ENCODE measurements at places on chromosomes 7 and 10.

GRCh38 chr10:78377356-78377755 is 343.7 kb downstream of the RPS24 start:
- DNase-seq: no peak

- no peak for DNase-seq
These were observed 442.4 kb downstream of the GALNT17 start for GRCh38 chr7:71574153-71574860.

GRCh38 chr7:16084370-16084769 is 337.0 kb downstream of the CRPPA start:
- DNase-seq: no peak

- no peak for DNase-seq
These were observed 75.3 kb upstream of the CPXM2 start for GRCh38 chr10:123966896-123967231.

- no peak for DNase-seq
These were observed 158.9 kb upstream of the STEAP4 start for GRCh38 chr7:88465600-88465999.

GRCh38 chr7:141562972-141563371 is 11.8 kb downstream of the AGK start:
- no peak for DNase-seq

All from ascending aorta (tissue), 2 donors.